Skeletal muscle cell (primary cell): ENCODE measurements at places on chromosomes 4 and X.
A peak's percentile ranks its signal among the peaks of the same experiment; 100 is the strongest.

- no peak for DNase-seq
These were observed at the start of gene VEGFC for GRCh38 chr4:176792326-176793059. Gene VEGFC, minus strand, starts transcription at chr4:176792922. Its CDS starts 611 bp downstream, at chr4:176792311.

- no peak for DNase-seq
These were observed 353.8 kb downstream of the PRDM5 start for GRCh38 chr4:120568731-120569130.

DNA sequence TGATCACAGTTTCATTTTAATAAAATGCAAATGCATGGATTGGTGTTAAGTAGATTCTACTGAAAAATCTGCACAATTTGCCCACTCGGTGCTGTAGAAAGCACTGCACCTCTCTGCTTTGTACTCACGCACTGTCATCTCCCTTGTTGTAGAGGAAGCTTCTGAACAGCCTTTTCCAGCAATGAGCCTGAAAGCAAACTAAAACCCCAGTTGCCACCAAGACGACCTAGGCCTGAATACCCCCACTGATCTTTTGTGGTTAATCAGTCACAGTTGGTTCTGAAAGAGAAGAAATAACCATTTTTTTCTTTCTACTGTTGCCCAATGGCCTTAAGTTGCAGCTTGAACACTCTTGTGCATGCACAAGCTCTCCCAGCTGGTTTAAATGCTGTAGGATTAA is 229.8 kb downstream of the NLGN4X start:
- no peak for DNase-seq

DNA sequence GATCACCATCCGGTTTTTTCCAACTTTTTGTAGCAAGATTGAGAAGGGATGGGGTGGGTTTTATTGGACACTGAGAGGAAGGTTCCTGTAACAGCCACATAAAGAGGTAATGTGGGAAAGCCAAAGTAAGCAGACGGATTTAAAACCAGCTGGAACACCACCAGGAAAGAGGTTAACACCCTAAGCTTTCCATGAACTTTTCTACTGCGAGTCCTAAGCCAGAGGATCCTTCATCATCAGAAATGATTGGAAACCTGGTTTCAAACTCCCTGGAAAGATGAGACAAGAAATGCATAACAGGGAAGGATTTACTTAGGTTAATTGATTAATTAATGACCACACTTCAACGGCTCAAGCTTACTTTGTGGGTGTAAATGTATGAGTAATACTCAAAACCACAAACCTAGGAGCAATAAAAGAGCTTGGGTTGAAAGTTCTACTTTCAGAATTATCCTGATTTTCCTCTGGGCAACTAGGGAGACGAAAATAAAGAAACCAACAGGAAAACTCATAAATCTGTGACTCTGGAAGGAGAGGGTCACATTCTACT is 91.5 kb downstream of the COX18 start:
- DNase-seq = no peak

- DNase-seq = no peak
These were observed 6.4 kb downstream of the RBM3 start for GRCh38 chrX:48580662-48581061.

DNA sequence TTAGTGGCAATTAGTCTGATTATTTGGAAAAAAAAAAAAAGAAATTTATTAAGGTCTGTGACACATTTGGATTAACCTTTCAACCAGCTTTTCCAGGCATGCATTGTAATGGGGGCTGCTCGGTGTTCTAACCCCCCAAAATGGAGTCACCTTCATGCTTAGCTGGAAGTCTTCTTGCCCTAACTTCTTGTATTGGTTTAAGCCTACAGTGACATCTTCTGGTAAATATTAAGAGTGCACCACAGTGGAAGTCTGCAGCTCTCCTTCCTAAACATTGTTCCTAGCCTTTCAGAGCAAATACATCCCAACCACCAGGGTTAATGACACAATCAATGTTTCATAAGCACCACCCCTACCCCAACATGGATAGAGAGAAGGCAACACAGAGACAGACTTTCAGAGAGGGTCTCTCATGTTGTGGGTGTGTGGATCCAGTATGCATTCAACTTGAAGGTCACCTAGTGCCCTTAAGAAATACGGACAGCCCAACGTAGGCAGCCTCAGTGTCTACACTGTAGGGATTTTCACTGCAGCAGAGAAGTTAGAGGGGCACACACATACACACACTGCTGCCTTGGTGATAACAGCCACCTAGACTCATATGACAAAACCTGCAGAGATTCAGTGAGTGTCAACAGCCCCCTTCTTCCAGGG is 142.9 kb upstream of the MBNL3 start:
- no peak for DNase-seq

- DNase-seq = no peak
These were observed 535.7 kb upstream of the INTU start for GRCh38 chr4:127097061-127097460.

DNA sequence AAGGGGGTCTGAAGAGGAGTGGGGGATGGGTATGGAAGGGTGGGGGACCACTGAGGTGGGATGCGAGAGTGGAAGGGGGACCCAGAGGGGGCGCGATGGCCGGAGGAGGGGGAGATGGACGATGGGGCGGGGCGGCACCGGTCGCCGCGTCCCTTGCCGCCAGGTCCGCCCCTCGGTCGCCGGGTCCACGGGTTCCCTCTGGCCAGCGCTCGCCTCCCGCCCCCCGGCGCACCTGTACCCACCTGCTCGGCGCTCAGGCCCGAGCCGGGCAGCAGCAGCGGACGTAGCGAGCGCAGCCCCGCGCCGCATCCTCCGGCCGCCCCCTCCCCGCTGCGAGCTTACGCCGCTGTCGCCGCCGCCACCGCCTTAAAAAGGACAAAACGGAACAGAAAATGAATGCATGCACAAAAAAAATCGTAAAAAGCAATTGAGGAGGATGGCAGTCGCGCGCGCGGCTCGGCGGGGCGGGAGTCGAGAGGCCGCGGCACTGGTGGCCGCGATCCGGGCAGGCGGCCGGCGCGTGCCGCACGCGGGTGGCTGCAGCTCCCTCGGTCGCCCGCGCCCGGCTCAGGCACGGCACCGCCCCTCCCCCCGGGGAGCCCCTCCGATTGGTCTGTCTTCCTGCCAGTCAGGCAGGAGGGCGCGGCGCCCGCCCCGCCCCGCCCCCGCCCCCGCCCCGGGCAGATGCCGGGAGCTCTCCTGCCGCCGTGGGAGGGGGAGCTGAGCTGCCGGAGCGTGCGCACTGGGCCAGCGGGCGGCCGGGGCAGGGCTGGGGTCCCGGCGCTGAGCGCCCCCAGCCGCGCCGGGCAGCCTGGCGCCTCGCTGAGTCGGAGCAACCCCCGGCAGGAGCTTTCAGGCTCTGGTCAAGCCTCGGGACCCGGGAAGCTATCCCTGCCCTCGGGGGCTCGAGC is at the start of gene JAKMIP1:
Gene JAKMIP1 (minus strand): TSS at position 539 of the 911 bp plus-strand sequence. CDS start 87,699 bp downstream, outside the sequence.
- DNase-seq = peak; percentile 5

- DNase-seq = no peak
These were observed 21.9 kb downstream of the PIN4 start for GRCh38 chrX:72203421-72203820.

DNA sequence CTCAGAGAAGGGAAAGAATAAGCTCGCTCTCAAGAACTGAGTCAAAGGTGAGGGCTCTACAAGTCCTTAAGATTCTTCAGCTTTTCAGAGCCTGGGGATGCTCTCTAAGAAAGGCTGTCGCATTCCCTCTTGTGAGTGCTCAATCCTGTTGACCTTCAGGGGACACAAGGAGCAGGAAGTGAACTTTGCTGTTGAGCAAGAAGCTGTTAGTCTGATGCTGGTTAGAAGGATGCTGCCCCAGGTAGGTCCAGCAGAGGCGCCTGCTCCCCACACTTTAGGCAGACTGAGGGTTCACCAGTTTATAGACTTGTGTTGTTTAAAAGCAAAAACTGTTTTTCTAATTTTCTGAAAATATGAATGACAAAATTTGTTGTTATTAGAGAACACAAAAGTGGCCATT is 125.4 kb upstream of the SPOCK3 start:
- no peak for DNase-seq
